ENCODE measurements at places on chromosomes 13 and 19.

DNA sequence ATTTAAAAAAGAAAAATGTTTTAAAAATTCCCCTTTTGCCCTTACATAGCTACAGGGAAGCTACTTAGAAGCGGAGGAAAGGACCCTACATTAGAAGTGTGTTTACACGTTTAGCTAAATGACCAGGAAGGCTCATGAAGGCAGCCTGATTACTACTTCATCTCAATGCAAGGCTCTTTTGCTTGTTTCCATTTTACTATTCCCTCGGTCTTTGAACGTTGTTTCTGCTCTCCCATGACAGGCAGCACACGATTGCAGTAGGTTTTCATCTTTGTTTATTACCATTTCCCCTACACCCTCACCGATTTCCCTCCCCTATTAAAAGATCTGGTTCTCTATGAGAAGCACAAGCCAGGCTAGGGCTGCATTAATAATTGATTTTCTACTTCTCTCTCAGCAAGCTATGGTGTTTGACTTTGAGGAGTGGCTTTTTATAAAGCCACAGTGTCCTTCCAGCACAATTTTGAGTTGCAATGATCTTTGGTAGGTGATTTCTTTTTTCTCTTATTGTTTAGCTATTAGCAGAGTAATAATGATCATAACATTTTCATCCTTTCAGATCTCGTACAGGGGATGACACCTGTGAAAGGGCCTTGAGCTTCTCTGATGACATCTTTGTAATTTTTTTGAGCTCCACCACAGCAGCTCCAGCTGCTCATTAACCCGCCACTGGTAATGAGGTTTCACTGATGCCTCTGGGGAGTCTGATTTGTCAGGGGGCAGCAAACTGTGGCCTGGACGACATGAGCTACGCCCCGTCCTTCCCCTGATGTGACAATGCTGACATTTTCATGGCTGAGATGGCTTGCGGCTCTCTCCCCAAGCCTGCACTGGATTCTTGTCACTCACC lies 670.3 kb downstream of the UQCRFS1 start:
- no peaks in the 10 kb centered on the region for H3K4me1 ChIP-seq
- H3K27me3 ChIP-seq: no peaks in the 10 kb centered on the region
- DNase-seq: no peak
- H3K27ac ChIP-seq: no peak overlapping the region
- no peak overlapping the region for H3K4me3 ChIP-seq

DNA sequence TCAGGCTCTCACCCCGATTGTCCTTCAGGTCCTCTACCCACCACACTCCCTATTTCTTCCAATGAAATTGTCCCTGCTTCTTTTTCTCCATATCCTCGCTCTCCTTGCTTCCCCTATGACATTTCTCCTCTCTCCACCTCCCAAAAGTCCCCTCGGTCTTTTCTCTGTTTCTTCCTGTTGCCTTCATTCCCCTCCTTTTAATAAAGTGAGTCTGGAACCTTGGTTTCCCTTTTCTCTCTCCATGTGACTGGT lies 676 bp upstream of the ZNF574 start:
- H3K36me3 ChIP-seq: peaks cover 17% of the 10 kb centered on the region
- no peaks in the 10 kb centered on the region for H3K27me3 ChIP-seq
- H3K4me1 ChIP-seq: peaks cover 24% of the 10 kb centered on the region
- H3K27ac ChIP-seq: peak overlapping the region; percentile 95

GRCh38 chr19:39599116-39599515 lies 3.2 kb upstream of the LGALS13 start:
- DNase-seq: peak; percentile 2
- H3K4me1 ChIP-seq: no peaks in the 10 kb centered on the region
- no peak overlapping the region for H3K4me3 ChIP-seq
- peaks cover 6% of the 10 kb centered on the region for H3K27me3 ChIP-seq

- no peak for DNase-seq
- H3K4me1 ChIP-seq: no peaks in the 10 kb centered on the region
- no peaks in the 10 kb centered on the region for H3K27me3 ChIP-seq
- no peaks in the 10 kb centered on the region for H3K36me3 ChIP-seq
Measured at GRCh38 chr13:110475117-110475516, 86.4 kb downstream of the RAB20 start.

- no peak overlapping the region for H3K4me3 ChIP-seq
- H3K36me3 ChIP-seq: no peaks in the 10 kb centered on the region
- DNase-seq: no peak
Measured at GRCh38 chr13:34555988-34556387, 386.1 kb upstream of the NBEA start.

GRCh38 chr13:98399756-98400155 lies 177.2 kb downstream of the STK24 start:
- H3K27ac ChIP-seq: no peak overlapping the region
- H3K27me3 ChIP-seq: no peaks in the 10 kb centered on the region
- H3K4me1 ChIP-seq: no peaks in the 10 kb centered on the region
- no peaks in the 10 kb centered on the region for H3K36me3 ChIP-seq
- H3K4me3 ChIP-seq: no peak overlapping the region

- H3K4me3 ChIP-seq: no peak overlapping the region
- H3K36me3 ChIP-seq: no peaks in the 10 kb centered on the region
- peak; percentile 43 for DNase-seq
- H3K27ac ChIP-seq: no peak overlapping the region
- no peaks in the 10 kb centered on the region for H3K4me1 ChIP-seq
Measured at GRCh38 chr19:11463391-11463790, 17.5 kb downstream of the ELAVL3 start.

DNA sequence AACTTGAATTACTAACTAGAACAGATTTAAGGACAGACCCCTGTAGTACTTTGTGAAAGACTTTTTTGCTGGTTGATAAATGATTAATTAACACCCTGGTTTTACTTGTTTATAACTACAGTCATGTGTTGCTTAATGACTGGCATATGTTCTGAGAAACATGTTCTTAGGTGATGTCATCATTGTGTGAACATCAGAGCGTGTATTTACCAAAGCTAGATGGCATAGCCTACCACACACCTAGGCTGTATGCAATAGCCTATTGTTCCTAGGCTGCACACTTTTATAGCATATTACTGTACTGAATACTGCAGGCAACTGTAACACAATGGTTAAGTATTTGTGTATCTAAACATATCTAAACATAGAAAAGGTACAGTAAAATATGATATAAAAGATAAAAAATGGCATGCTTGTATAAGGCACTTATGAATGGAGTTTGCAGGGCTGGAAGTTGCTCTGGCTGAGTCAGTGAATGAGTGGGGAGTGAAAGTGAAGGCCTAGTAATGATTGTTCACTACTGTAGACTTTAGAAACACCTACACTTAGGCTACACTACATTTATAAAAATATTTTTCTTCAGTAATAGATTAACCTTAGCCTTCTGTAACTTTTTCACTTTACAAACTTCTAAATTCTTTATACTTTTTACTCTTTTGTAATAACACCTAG lies 260.3 kb downstream of the KCNRG start:
- no peaks in the 10 kb centered on the region for H3K27me3 ChIP-seq
- no peaks in the 10 kb centered on the region for H3K4me1 ChIP-seq
- no peak for DNase-seq
- no peak overlapping the region for H3K4me3 ChIP-seq
- no peaks in the 10 kb centered on the region for H3K36me3 ChIP-seq
- H3K27ac ChIP-seq: no peak overlapping the region

DNA sequence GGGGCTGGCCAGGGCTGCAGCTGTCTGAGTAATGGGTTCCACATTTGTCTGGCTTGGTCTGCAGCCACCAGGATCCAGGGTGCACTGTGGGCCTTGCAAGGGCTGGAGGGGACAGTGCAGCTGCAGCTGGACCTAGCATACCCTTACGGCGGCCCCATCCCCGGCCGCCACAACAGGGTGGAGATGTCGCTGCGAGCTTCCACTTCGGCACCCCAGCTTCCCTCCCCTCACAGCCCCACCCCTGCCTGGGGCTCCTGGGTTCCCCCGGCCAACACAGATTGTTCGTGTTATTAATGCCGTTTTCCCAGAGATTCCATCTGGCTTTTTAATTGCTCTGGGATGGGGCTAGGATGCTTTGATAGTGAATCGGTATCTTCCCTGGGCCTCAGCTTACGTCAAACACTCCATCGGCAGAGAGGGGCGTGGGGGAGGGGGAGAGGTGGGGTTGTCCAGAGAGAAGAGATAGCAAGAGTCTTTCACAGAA lies 5.8 kb downstream of the CEBPA start:
- H3K4me3 ChIP-seq: no peak overlapping the region
- no peaks in the 10 kb centered on the region for H3K36me3 ChIP-seq
- no peaks in the 10 kb centered on the region for H3K27me3 ChIP-seq

DNA sequence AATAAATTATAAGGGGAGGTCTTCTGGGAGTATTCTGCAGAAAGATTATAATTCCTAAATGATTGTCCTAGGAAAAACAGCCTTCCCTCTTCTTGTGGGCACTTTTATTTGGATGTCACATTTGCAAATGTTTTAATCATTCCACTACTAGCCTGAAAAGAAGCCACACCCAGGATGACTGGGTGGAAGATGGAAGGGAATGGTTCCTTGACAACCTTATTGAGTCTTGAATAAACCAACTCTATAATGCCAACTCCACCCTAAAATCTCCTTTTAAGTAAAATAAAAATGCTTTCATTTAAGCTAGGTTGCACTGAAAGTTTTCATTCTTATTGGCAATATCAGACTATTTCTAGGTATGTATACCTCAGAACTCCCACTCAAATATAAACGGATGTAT lies 494.6 kb downstream of the RFC3 start:
- H3K4me3 ChIP-seq: no peak overlapping the region
- no peak overlapping the region for H3K27ac ChIP-seq
- DNase-seq: no peak
- no peaks in the 10 kb centered on the region for H3K36me3 ChIP-seq
- H3K4me1 ChIP-seq: no peaks in the 10 kb centered on the region
- H3K27me3 ChIP-seq: no peaks in the 10 kb centered on the region

DNA sequence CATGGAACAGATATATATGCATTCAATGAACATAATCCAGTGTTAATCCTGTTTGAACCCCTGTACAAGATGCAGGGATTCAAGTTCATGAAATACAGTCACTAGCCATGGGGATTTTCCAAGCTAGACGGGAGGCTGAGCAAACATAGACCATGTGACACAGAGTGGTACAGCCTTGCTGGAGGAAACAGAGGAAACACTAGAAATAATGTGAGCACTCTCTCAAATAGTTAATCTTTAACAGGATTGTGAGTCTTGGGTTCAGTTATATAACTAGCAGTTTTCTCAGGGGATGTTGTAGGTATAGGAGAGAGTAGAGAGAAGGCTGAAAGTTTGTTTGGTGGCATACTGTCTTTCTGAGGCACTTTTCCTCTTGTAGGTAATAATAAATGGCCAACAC lies 13.9 kb upstream of the LGALS16 start:
- H3K4me3 ChIP-seq: no peak overlapping the region
- no peak overlapping the region for H3K27ac ChIP-seq
- no peaks in the 10 kb centered on the region for H3K4me1 ChIP-seq
- no peak for DNase-seq
- no peaks in the 10 kb centered on the region for H3K36me3 ChIP-seq
- peaks cover 10% of the 10 kb centered on the region for H3K27me3 ChIP-seq

GRCh38 chr19:46232468-46232867 lies 2.9 kb downstream of the IGFL1 start:
- H3K4me3 ChIP-seq: no peak overlapping the region
- H3K4me1 ChIP-seq: no peaks in the 10 kb centered on the region
- H3K27ac ChIP-seq: no peak overlapping the region

DNA sequence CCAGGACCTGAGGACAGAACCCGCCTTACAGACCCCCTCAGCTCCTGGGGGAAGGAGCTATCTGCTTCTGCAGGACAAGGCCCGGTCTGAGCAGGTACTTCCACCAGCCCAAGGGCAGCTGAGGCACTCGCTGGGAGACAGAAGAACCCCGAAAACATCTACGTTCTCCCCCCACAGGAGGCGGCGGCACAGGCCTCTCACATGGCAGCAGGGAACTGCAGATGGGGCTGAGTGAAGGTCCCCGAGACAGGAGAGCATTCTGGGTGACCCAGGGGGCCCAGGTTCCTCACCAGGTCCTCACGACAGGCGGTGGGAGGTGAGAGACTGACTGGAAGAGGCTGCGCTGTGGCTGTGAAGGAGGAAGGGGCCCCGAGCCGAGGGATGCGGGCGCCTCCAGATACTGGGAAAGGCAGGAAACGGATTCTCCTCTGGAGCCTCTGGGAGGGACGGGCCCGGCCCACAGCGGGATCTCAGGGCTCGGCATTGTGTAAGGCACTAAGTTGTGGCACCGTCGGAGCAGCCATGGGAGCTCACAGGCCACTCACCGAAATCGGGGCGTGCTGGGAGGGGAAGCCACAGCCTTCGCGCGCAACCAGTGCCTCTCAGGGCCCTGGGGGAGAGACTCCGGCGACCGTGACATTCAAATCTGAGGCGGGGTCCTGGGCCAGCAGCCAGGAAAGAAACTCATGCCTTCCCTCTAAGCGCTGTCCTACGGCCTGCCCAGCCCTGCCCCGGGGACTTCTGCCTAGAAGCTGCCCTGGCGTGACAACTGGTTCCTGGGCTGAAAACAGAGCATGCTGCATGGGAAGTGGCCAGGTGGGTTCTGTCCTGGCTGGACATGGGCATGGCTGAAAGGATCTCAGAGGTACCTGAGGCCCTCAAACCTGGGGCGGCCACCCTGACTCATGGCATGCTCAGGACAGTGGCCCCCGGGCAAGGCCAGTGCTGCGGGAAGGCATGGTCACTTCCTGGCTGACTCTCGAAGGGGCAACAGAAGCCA lies 14.0 kb downstream of the RPL36 start:
- no peak overlapping the region for H3K4me3 ChIP-seq
- peaks cover 33% of the 10 kb centered on the region for H3K36me3 ChIP-seq
- no peak overlapping the region for H3K27ac ChIP-seq
- DNase-seq: no peak

DNA sequence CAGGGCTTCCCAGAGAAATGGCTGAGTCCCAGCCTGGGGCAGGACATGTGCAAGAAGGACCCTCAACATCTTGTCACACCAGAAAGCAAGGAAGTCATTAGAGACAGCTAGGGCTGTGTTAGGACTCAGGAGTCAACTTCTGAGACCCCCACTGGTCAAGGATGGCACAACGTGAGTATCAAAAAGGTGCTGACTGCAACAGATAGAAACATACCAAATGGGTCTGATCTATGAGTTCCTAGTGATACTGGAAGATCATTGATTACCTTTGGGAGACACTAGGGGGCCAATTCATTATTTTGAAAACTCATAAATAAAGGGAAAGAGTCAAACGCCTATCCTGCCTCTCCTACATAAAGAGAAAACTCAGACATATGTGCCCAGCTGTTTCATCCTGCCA lies 73.5 kb upstream of the GJB6 start:
- no peak for DNase-seq
- H3K36me3 ChIP-seq: no peaks in the 10 kb centered on the region
- H3K4me3 ChIP-seq: no peak overlapping the region
- H3K4me1 ChIP-seq: no peaks in the 10 kb centered on the region

Measured in CD4-positive, alpha-beta memory T cell (primary cell).